ENCODE measurements at places on chromosomes 13 and 19.

DNA sequence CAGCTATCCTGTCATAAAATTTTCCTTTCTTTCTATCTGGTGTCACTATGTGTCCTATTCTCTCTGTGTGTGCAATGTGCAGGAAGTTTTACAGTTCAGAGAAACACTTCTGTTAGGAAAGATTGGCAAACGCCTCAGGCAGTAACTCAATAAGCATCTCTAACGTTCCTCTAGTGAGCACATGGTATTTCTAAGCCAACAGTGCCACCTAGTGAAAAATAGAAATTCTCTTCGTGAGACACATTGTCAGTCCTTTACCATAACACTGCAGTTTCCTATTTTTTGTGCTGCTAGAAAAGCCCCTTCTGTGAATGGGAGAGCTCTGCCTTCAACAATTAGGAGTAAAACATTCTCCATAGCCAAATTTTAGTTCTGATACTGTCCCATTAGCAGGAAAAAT lies 50.7 kb downstream of the ZNF723 start:
- peak; percentile 26 for DNase-seq

- DNase-seq: no peak
Observed at GRCh38 chr13:50378509-50379044, 363.3 kb downstream of the KCNRG start.

DNA sequence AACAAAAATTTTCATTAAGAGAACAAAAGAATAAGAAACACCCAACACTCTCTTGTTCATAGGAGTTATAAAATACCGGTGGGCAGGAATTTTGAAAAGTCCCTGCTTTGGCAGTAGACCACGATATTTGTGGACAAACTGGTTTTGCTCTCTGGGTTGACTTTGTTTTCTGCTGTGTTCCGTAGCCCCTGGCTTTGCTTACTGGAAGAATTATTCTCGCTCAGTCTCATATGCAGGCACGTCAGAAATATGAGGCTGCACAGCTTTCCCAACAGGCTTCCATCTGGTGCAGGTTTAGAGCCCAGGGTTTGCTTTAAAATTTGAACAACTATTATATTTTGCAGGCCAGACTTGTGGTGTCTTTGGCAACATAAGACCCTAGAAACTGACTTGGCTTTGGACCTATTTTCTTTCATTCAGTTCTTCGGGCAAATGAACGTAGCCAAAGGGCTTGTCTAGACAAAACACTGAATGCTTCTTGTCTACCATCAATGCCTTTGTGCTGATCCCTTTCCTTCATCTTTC lies 2012.6 kb downstream of the PCDH9 start:
- no peak for DNase-seq

DNA sequence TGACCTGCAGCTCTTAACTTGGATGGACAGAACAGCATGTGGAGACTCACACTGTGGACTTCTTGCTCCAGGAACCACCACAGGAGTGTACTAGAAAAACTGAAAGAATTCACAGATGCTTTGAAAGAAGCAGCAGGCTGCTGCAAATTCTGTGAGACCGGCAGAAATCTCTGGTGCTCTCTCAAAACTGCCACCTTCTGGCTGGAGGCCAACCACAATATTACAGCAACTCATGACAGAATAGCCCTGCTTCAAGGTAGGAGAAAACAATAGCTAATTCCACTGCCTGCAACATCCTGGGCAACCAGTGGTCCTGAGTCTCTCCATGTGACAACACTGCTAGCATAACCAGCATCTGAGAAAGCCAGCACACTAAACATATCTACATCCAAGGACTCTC lies 26.9 kb downstream of the CDK8 start:
- DNase-seq: no peak

DNA sequence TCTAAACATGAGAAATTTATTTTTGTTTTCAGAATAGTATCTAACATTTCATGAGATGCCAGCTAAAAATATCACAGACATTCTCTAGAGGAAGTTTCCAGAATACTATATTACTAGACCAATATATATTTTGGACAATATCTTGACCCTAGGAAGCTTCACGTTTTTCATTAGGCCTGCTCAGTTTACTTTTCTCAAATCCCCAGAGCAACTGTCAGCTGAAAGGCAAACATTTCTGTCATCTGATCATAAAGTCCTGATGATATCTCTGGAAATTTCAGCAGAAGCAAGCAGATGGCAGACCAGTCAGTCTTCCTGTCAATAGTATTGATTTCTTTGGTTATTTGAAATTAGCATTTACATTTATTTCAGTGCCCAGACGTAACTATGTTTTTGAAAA lies 4.0 kb downstream of the POSTN start:
- DNase-seq: no peak

DNA sequence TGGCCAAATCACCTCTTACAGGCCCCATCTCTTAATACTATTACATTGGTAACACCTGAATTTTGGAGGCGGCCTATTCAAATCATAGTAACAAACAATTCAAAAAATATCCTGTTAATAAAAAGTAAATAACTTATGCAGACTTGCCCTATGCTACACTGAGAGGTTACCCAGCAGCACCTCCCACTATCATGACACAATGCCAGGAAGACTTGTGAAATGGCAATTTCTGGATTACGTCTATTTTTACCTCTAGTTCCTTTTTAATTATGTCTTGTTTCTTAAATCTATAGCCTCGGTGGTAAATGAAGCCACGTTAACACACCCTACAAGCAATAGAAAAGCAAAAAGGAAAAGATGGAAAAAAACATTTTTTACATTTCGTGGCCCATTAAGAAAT lies 6.2 kb upstream of the DZIP1 start:
- no peak for DNase-seq

Data from HTR-8/SVneo (cell line).